ENCODE measurements at places on chromosomes 2 and 18. TPM values are rescaled to one million over a fixed set of nuclear protein-coding genes. Genes with fewer than 3 reads are reported as not detected.

Gene CACNB4
- total RNA-seq, result 0.14 TPM

Gene SRD5A2
- 0.02 TPM for total RNA-seq

Gene C2orf78
- not detected for total RNA-seq

Gene CDH7
- total RNA-seq, result not detected

Gene ACVR1C
- 0.03 TPM for total RNA-seq

Gene VWC2L
- not detected for total RNA-seq

Gene DSG1
- not detected for total RNA-seq

Gene PASK
- total RNA-seq, result 7.4 TPM

Gene LRRC30
- not detected for total RNA-seq

Gene TMEM87B
- 19.9 TPM for total RNA-seq

Gene UGT1A9
- total RNA-seq, result 3.6 TPM

Gene MLPH
- 335 TPM for total RNA-seq

Gene AGFG1
- 97.9 TPM for total RNA-seq

Gene DLX2
- total RNA-seq, result 0.49 TPM

Gene G6PC2
- total RNA-seq, result not detected

Gene TWIST2
- total RNA-seq, result 8.5 TPM

Data from A549 treated with AZD2906 at 1 μM for 4 hours (cell line).